ENCODE measurements at places on chromosomes 16 and 17.

GRCh38 chr17:28228109-28228840 lies 90.7 kb upstream of the TMEM97 start:
- DNase-seq: no peak

- no peak for DNase-seq
Measured at GRCh38 chr16:1791256-1791942, 2.1 kb downstream of the IGFALS start.

DNA sequence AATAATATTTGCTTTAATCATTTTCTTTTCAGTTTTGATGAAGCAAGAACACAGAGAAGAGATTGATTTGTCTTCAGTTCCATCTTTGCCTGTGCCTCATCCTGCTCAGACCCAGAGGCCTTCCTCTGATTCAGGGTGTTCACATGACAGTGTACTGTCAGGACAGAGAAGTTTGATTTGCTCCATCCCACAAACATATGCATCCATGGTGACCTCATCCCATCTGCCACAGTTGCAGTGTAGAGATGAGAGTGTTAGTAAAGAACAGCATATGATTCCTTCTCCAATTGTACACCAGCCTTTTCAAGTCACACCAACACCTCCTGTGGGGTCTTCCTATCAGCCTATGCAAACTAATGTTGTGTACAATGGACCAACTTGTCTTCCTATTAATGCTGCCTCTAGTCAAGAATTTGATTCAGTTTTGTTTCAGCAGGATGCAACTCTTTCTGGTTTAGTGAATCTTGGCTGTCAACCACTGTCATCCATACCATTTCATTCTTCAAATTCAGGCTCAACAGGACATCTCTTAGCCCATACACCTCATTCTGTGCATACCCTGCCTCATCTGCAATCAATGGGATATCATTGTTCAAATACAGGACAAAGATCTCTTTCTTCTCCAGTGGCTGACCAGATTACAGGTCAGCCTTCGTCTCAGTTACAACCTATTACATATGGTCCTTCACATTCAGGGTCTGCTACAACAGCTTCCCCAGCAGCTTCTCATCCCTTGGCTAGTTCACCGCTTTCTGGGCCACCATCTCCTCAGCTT lies 45.0 kb downstream of the ESRP2 start:
- no peak for DNase-seq

- no peak for DNase-seq
Measured at GRCh38 chr17:13544292-13544691, 57.4 kb downstream of the HS3ST3A1 start.

DNA sequence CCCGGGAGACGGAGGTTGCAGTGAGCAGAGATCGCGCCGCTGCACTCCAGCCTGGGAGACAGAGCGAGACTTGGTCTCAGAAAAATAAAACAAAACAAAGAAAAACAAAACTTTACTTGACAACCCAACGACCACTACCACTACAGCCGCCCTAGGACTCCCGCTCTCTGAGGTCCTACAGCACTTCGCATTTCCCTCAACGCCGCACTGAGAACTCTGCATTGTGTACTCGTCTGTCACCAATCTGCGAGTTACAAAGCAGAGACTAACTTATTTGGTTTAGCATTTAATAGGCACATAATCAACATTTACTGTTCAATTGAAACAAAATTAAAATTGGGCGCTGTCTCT lies 479 bp upstream of the ZNF207 start:
- no peak for DNase-seq
